Left renal cortex interstitium (tissue), 4 donors: ENCODE measurements at places on chromosomes 5 and 9. TPM values are rescaled to one million over a fixed set of nuclear protein-coding genes. Genes with fewer than 3 reads are reported as not detected.

- DNase-seq, result peak; percentile 68
Observed at GRCh38 chr9:114653556-114654159, 3.9 kb downstream of the TEX53 start.

GRCh38 chr9:135677641-135678168 lies 14.6 kb downstream of the LCN9 start:
- no peak for DNase-seq

DNA sequence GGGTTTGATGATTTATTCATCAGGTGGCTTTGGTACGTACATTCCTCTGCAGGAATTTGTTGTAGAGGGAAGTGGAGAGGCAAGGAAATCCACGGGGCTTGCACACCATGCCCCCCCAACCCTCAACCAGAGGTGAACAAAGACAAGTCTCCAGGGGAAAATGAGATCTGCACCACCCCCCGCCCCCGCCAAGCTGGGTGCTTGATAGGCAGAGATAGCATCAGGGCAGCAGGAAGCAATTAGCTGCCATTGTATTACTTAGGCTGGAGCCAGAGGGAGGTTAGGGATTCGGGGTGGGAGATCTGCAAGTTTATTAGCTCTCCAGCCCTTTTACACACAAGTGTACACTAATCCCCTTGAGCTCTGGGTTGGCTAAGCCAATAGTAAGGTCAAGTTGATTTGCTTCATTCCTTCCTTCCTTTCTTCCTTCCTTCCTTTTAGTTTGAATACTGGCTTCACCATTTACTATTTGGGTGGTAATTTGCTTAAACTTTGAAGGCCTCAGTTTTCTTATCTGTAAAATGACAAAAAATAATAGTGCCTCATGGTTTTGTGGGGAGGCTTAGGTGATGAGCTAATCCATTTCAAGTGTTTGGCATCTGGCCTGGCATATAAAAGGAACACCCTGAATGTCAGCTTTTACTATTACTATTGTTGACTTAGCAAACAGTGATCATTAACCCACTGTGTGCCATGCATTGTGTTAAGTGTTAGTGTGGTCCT lies 34.1 kb downstream of the SPRY4 start:
- DNase-seq, result no peak

DNA sequence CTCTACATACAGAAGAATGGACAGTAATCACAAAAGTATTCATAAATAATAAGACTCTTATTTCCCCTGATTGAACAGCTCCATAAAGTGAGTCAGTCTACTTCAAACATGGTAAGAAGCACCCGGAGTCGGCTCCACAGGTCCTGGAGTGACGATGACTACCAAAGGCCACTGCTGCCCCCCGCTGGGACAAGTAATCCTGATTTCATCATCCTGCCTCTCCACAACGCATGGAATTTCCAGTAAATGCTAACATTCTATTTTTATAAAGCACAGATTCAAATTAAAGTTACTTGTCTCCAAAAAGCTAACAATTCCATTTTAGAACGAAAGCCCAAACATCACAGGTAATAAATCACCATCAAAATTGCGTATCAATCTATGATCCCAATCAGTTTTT lies 16.2 kb downstream of the ATPSCKMT start:
- DNase-seq, result no peak

Gene ZNF367
- 10.1 TPM for polyA plus RNA-seq
